Epithelial cell of proximal tubule (primary cell): ENCODE measurements at places on chromosomes 4 and X. TPM values are rescaled to one million over a fixed set of nuclear protein-coding genes. Genes with fewer than 3 reads are reported as not detected.

- no peak for DNase-seq
Observed at GRCh38 chr4:67576059-67576466, 17.5 kb downstream of the STAP1 start.

DNA sequence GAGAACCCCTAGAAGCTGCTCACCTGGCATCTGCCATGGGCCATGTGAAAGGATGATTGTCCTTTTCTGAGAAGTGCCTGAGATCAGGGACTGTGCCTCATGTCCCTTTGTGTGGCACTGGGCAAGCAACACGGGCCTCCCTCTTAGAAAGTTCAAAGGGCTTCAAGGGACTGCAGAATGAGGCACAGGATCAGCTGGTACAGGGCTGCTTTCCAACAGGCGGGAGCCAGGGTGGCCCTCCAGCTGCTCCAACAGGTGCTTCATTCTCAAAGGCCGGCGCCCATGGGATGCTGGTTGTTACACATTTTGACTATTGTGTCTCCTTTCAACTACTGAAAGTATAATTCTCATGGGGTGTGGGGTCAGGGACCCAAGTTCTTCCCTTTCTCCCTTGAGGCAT is 114.7 kb downstream of the ENPP6 start:
- no peak for DNase-seq

DNA sequence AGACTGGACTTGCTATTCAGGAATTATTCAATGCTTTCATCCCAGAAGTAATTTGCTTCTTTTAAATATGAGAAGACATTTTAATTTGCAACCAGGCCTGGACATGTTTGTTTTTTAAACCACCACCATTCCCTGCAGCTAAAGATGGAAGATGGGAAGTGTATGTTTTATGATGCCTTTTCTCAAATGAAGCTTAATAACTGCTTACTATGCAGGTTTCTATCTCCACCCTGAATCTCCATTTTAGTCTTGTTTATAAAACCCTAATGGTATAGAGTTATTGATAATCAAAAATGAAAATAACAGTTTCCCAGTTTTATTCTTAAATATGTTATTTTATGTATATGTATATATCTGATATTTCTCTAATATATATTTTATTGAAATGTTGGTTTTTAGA is 418.9 kb downstream of the C4orf33 start:
- no peak for DNase-seq

GRCh38 chr4:89114100-89114499 is 2.8 kb downstream of the TIGD2 start:
- no peak for DNase-seq

- no peak for DNase-seq
Observed at GRCh38 chrX:118975831-118976598, 1.6 kb downstream of the LONRF3 start.

TLR10 gene
- not detected in 2 replicates for total RNA-seq
